CD4-positive, alpha-beta T cell (primary cell): ENCODE measurements at places on chromosomes 12 and 14.

DNA sequence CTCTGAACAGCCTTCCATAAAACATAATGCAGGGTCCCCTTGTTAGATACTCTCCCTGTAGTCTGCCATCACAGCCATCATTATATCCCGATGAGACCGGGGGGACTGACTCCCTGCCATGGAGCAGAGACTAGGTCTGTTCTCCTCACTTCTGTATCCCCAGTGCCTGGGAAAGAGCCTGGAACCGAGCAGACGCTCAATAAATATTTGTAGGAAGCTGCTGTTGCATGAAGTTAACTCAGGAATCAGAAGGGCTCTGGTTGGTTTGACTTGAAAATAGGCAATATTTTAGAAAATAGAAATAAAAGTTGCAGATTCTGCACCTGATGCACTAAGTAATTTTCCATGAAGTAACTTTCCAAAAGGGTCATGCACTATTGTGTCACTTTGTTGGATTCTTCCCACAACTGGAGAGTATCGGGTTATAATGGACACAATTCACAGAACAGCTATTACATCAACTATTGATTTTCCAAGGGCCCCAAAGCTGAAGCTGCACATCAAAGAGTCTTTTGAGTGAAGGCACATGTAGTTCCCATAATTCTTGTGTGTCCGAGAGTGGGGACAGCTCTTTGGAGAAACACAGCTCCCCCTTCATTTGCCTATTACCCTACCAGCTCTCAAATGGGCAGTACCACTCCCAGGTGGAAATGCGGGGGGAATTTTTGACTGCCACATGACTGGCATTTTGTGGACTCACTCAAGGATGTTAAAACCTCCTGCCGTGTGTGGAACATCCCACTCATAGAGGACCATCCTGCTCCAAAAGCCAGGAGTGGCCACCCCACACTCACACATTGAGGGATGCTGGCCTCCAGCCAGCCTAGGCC lies 18.8 kb downstream of the CLMN start:
- DNase-seq = no peak

GRCh38 chr12:22615963-22616501 lies 8.9 kb upstream of the ETNK1 start:
- no peak for DNase-seq

GRCh38 chr12:31887109-31887811 lies 72.0 kb upstream of the RESF1 start:
- DNase-seq = no peak

GRCh38 chr14:30838351-30838750 lies 36.0 kb upstream of the COCH start:
- DNase-seq = no peak

- no peak for DNase-seq
These were observed 16.7 kb downstream of the ARG2 start for GRCh38 chr14:67636361-67636919.

- no peak for DNase-seq
These were observed 34.6 kb downstream of the MTHFD1 start for GRCh38 chr14:64422756-64423155.

GRCh38 chr12:78494911-78495310 lies 369.7 kb upstream of the SYT1 start:
- no peak for DNase-seq

DNA sequence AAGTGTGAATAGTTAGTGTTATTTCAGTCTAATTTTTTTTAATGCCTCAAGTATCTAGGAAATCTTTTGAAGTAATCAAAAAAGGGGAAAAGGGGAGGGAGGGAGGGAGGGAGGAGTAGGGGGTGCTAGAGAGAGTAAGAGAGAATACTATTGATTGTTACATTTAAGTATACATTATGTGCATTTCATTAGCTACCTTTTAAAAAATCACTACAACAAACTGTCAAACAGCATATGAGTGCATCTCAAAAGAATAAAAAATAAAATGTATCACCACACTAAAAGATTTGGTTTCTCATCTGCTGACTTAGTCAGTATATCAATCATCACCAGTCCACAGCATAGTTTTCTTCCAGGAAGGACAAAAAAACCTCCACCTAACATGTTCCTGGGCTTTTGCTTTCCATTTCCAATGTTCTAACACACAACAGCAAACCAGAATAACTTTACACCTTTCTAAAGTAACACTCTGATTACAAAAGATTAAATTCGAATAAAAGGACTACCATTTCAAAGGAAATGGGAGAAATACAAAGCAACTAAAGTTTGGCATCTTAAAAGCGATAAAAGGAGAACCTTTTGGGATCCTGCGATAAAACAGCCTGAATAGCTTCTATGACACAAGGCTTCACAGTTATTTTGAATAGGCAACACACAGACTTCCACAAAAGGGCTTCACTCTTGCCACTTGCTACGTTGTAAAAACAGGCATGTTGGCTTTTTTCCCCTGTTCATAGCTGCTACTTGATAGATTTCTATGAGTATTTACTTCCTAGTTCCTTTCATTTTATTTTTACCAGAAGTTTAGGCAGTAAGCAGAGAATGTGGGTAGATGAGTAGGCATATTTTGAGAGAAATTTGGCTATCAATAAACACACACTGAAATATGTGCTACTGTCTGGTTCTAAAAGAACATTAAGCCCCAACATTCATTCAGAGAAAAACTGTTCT lies 160.9 kb downstream of the EPS8 start:
- DNase-seq = no peak

GRCh38 chr14:90458536-90458935 lies 61.7 kb downstream of the CALM1 start:
- no peak for DNase-seq

DNA sequence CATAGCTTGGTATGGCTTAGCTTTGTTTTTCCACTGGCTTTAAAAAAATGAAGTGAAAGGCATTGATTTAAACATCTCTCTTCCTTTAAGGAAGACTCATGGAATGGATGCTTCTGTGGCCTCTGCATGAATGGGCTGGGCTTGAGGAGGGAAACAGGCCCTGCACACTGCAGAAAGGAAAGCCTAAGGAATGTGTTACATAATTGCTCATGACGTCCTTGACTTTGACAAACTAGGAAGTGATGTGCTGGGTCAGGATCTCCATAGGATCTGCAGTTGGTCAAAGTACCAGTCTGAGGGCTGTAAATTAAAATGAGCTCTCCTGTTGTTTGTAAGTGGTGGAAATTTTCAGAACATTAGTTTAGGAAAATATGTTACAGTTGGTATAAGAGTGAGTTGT lies 12.7 kb downstream of the SAMD4A start:
- DNase-seq = no peak
